Head of caudate nucleus (tissue), 42 donors: ENCODE measurements at places on chromosomes 3 and 15.

GRCh38 chr3:132225664-132226063, 91.5 kb upstream of the ACP3 start:
- no peak for DNase-seq

GRCh38 chr3:73616056-73616455, 8.7 kb downstream of the PDZRN3 start:
- DNase-seq: no peak

- no peak for DNase-seq
These were observed 457.0 kb upstream of the ALCAM start for GRCh38 chr3:104909721-104910120.

- no peak for DNase-seq
These were observed 183.2 kb downstream of the CACNA2D3 start for GRCh38 chr3:54305409-54306099.

- DNase-seq: no peak
These were observed 17.1 kb upstream of the SLC30A4 start for GRCh38 chr15:45539680-45540079.

GRCh38 chr15:96135166-96136093, 195.1 kb upstream of the NR2F2 start:
- no peak for DNase-seq

DNA sequence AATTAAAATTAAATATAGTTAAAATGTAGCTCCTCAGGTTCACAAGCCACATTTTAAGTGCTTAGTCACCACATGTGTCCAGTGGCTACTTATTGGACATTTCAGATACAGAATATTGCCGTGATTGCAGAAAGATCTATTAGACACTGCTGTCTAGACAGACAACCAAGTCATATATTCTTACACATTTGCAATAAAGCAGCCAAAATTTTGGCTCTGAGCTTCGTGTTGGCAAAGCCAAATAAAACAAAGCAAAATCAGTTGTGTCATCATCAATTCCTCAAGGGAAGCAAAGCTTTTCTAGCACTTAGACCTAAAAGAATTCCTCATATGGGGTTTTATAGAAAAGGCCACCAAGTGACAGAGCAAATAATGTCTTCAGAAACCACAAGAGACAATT, 193.1 kb upstream of the LPP start:
- DNase-seq: no peak

DNA sequence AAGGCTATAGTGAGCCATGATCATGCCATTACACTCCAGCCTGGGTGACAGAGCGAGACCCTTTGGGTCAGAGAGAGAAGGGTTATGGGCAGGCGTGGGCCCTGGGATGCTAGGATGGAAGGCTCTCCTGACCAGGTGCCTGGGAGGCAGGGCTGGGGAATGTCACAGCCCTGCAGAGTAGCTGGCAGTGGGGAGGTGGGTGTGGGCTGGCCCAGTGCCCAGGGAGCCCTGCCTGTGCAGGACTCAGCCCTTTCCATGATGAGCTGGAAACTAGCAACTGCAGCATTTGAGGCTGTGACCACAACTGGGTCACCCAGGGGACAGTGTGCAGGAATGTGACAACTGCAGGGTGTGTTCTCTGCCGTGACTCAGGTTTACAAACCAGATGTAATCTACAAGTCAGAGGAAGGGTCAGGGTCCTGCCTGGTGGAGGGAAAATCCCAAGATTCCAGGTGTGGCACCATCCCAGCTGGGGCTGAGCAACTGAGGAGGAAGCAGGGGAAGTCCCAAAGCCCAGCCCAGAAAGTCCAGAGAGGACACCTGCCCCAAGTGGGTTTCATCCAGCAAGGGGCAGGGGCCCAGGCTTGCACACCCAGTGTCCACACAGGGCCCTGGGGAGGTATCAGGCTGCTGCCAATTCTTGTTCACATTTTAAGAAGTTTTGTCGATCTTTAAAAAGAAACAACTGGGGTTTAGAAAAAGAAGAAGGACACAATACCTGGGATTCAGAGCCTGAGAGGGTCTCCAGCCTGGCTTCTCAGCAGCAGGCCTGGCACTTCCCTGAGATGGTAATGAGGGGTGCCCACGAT, 45.5 kb downstream of the SLC28A1 start:
- DNase-seq: no peak

GRCh38 chr3:30605706-30606300, 598 bp upstream of the TGFBR2 start:
- DNase-seq: no peak

DNA sequence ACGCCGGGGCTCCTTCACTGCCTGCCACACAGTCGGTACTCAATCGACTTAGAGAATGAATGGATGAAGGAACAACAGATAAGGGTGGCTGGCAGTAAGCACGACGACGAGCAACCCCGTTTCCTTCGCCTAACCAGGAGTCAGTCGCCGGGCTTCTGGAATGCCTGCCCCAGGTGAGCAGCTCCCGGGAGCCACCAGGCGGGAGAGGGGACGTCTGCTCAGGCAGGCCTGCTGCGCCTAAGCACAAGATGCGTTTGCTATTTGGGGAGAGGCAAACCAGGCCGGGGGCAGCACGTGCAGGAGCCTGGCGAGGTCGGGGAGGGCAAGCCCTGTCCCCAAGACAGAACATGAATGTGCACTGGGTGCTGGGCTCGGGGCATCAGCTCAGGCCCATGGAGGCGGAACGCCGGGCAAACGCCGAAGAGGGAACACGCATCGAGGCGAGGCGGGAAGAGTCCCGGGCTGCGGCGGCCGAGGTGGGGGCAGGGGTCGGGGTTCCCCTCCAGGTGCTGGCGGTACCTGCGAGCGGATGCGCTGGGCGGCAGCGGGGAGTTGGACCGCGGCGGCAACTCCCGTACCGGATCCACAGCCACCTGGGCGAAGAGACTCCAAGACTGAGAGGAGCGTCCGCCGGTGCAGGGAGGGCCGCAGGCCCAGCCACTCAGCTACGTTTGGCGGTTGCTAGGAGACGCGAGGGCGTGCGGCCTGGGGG, at the start of gene CFAP92:
TSS of gene CFAP92 (minus strand) at position 616 of the 712 bp plus-strand sequence. CDS start 772 bp downstream, outside the sequence.
- peak; percentile 84 for DNase-seq

GRCh38 chr3:10232137-10232536, 16.1 kb upstream of the TATDN2 start:
- no peak for DNase-seq

DNA sequence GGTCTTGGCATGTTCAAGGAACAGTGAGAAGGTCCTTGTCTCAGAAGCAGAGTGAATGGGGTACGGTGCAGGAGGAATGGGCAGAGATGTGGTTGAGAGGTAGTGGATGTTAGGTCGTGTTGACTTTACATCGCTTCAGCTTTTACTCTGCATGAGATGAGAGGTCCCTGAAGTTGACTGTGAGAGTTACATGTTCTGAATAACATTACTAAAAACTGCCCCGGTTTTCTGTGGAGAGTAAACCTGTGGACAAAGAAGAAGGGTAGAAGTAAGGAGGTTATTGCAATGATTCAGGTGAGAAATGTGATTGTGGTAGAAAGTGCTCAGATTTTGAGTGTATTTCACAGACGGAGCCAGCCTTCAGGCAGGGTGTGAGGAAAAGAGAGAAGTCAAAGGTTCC, 105.6 kb downstream of the ARNT2 start:
- no peak for DNase-seq

GRCh38 chr15:56978898-56979662, 60.6 kb downstream of the TCF12 start:
- DNase-seq: no peak

DNA sequence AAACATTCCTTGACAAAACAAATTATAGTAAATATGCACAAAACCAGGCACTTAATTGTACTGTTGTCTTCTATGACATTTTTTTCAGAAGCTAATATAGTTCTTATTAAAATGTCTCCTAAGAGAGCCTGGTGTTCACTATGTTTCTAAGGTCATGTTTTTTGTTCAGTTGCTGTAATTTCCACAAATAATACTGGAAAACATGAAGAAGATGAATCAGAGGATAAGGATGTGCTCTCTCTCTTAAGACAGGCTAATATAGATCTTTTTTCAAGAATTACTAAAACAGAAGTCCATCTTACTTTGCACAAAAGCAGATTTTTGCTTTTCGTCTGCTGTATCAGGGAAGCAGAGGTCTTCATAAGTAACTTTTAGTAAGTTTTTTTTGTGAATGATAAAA, 823.0 kb upstream of the NECTIN3 start:
- no peak for DNase-seq

- no peak for DNase-seq
These were observed 7.0 kb upstream of the UBE2Q2 start for GRCh38 chr15:75835990-75836958.

GRCh38 chr3:148023994-148024393, 614.8 kb downstream of the ZIC1 start:
- DNase-seq: no peak

- no peak for DNase-seq
These were observed 37.2 kb downstream of the HMG20A start for GRCh38 chr15:77457905-77458265.

GRCh38 chr3:151625086-151625485, 108.6 kb upstream of the AADACL2 start:
- no peak for DNase-seq

GRCh38 chr3:48950051-48950450, 31.4 kb downstream of the ARIH2 start:
- DNase-seq: no peak

GRCh38 chr3:135224815-135225362, 429.8 kb downstream of the EPHB1 start:
- no peak for DNase-seq

DNA sequence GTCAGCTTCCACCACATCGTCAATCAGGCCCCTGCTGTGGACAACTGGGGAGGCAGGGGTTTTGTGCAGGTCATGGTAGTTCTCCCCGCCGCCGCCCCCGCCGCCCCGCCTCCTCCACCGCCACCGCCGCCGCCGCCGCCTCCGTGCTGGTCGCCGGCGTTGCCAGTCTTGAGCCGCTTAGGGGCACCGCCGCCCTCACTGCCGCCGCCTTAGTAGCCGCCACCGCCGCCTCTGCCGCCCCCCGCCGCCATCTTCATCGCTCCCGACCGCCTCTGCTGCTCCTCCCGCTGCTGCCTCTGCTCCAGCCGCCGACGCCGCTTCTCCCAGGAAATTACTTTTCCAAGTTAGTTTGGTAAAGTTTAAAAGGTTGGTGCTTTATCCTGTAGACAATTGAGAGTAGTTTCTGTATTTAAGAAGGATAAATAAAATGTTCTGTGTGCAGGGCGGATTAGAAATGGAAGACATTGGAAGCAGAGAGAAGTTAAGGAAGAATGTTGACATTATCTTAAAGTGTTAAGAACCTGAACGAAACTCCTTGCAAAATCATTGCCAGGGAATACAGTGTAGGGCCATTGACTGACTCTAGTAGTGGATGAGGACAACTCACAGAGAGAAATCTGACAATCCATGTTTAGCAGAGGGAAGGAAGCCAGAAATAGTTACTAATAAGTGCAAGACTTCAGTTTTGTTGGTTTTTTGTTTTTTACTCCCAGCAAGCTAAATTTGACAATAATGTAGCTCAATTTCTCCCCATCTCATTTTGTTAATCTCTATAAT, 53.0 kb upstream of the GOLGA8A start:
- DNase-seq: no peak

- DNase-seq: no peak
These were observed 18.6 kb downstream of the WHAMM start for GRCh38 chr15:82828075-82828474.

GRCh38 chr3:155500194-155500818, 206.8 kb upstream of the STRIT1 start:
- DNase-seq: no peak

DNA sequence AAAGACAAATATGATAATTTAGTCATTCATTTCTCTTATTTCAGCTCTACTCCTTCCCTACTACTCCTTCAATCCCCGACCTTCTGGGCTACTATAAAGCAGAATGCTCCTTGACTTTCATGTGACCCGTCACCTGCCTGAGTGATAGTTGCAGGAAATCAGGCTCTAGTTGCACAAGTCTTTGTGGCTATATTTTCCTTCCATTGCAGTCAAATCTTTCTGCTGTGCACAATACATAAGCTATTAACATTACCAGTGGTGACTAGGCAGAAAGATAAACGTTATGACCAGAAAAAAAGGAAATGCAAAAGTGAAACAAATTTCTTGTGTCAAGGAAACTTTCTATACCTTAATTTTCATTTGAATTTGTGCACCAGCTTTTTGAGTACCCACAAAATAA, 2.3 kb downstream of the SUCNR1 start:
- DNase-seq: no peak

DNA sequence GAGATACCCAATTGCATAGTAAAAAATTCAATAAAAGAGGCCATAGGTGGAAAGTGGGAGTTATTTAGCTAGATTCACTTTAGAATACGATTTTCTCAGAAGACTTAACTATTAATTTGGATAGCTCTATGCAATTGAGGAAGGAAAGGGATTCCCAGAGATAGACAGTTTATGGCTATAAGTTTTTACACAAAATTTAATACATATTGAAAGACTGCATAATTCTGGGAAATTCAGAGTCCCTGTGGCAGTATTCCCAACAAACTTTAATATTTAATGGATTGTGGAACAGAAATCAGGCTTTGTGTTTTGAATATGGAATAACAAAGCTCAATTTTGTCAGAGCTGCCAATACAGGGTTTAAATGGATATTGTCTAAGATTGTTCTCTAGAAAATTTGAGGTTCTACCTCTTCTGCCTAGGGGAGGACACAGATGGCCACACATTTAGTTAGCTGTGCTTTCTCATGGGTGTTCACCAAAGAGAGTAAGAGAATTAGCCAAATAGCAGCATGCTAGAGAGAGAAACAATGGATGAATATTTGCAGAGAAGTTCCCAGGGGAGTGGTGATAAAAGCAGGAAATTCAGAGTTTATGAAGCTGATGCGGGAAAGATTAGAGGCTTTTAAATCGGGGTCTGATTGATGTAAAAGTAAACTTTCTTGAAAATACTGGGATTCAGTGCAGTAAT, 8.5 kb downstream of the ISL2 start:
- no peak for DNase-seq

- DNase-seq: no peak
These were observed 700.5 kb upstream of the NAALADL2 start for GRCh38 chr3:174158674-174159073.

DNA sequence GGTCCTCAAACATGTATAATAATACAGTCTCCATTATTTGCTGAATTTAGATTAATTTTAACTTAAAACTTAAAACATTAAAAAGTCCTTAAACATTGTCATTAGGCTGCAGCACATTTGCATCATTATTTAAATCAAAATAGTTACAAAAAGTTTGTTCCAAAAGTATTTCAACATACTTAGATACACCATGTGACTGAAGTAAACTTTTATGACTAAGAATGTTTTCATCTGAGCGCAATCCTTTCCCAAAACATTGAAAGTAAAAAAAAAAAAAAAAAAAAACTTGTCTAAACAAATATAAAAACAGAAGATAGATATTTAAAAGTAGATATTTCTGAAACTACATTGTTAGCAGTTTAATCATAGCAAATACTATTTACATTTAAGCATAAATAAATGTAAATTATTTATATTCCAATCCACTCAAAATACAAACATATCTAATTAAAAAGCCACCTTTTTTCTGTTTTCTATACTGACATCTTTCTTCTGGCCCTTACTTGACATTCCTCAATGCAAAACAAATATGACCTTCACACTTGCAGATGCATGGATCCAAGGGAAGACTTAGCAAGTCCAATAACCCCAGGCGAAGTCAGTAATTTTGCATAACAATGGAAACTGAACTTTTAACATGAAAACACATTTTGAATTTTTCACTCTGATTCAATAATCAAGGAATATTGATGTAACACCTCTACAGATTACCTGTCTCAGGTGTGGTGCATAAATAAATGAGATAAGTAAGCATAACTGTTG, 10.3 kb downstream of the FAM227B start:
- DNase-seq: no peak
